ENCODE measurements at places on chromosomes 1 and 21.

GRCh38 chr21:27505516-27505915 is 538.6 kb upstream of the ADAMTS5 start:
- no peak for DNase-seq

DNA sequence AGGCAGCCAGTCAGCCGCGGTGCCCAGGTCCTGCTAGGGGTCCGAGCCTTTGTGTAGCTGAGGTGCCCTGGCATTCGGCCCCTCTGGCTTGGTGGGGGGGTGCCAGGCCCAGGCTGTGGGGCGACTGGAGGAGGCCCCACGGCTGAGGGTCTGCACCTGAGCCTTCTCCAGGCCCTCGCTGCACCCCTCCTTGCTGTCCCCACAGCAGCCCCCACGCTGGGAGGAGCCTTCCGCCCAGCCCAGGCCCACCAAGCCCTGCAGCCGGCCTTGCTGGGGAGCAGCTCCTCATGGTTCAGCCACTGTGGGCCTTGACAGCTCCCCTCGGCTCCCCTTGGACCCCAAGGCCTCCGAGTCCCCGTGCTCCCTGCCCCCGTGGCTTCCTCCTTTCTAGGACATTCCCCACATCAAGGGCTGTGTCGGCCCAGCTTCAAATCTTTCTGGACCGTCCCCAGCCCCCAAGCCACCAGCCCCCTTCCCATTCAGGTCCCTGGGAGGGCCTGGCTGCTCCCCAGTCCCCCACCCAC is 67.8 kb downstream of the MORN1 start:
- DNase-seq, result no peak

GRCh38 chr1:227707846-227708245 is 27.3 kb downstream of the JMJD4 start:
- DNase-seq, result no peak

DNA sequence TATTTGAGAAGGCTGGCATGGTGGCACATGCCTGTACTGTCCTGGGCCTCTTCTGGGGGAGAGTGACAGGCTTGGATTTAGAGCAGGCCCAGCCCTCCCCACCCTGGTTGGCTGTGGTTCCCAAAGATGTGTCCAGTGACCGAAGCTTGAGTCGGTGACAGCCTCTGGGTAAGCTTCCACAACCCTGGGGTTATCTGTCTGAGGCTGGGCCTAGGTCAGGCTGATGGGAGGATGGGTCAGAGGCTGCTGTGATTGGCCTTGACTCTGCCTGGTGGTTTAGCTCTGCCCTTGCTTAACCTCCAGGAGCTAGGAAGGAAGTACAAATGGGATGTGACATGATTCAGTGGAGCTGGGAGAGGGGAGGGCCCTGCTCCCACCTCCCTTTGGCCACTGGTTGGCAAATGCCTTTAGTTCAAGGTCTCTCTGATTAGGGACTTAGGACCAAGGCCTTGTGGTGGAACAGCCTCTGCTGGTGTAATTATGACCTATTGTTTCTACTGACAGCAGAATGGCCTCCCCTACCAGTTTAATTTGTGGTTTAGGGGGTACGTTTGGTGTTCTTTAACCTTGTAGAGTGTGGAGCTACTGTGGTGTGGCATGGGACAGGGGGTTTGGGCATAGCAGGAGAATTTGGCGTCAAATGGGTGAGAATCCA is 16.6 kb downstream of the NUDC start:
- DNase-seq, result no peak

DNA sequence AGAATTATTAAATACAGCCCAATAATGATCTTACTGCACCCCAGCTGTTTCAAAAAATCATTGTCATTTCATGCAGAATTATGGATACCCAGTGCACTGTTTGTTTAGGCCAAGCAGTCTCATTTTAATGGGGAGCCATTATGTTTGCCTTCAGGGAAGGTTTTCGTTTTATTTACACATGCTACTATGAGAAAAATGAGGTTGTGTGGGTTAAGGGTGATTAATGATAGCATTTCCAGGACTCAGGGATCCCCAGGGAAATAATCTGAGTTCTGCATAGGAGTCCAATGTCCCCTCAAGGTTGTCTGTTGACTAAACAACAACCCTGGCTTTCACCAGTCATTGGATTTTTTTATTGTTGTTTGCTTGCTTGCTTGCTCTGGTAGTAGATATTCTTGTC is 71.0 kb upstream of the ZP4 start:
- DNase-seq, result no peak

DNA sequence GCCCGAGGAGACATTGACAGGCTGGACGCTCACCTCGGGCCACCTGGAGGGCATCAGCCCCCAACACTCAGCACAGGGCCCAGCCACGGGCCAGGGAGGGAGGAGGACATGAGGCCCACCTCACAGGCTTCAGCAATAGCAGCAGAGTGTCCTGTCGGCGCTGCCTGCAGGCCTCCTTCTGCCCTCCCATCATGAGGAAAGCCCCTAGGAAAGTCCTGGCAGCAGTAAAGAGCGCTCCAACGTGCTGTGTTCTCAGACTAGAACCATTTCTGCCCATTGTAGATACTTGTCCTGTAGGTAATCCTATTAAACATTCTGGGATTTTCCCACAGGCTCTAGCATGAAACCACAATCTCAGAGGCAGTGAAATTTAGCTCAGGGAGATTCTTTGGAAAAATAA is 62.0 kb upstream of the GALNT2 start:
- DNase-seq, result no peak

DNA sequence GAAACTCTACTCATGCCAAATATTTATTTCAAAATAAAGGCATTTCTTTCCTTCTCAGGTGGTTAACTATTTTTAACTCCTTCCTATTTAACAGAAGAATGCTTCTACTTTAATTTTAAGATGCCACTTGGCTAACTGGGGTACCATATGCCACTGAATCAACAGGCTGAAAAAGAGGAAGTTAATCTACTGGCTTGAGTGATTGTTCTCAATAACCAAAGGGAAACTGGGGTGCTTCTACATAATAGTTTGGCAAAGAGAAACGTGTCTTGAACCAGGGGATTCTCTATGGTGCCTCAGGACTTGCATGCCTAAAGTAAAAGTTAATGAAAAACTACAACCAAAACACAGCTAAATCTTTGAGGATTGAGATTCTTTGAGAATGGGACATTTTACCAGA is 142.6 kb downstream of the DENND1B start:
- DNase-seq, result no peak

GRCh38 chr21:28522014-28522799 is 470.5 kb downstream of the LTN1 start:
- DNase-seq, result no peak

GRCh38 chr1:156705918-156706656 is 704 bp upstream of the CRABP2 start:
- no peak for DNase-seq

GRCh38 chr1:93681101-93681988 is at the start of gene BCAR3:
BCAR3 (minus strand) TSS chr1:93681837; CDS start chr1:93674930, 6,907 bp downstream.
- no peak for DNase-seq

DNA sequence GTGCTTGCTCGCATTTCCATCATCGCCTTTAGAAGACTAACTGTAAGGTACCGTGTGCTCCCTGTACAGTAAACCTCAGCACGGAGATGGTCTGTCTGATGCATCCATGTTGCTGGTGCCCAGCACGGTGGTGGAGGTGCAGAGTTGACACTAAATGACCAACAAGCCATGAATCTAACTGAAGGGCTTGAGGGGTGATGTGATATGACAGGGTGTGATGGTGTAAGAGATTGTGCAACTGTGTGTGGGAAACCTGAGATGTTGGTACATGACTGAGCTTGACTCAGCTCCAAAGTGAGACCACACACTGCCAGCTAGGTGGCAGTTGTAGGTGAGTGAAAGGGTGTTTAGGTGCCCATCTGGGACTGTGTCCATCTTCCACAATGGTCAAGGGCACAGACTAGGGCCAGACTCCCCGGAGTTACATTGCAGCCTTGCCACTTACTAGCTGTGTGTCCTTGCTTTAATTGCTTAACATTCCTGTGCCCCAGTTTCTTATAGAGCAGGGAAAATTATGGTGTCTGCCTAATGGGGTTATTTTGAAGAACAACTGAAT is 21.4 kb downstream of the SLC2A1 start:
- no peak for DNase-seq

DNA sequence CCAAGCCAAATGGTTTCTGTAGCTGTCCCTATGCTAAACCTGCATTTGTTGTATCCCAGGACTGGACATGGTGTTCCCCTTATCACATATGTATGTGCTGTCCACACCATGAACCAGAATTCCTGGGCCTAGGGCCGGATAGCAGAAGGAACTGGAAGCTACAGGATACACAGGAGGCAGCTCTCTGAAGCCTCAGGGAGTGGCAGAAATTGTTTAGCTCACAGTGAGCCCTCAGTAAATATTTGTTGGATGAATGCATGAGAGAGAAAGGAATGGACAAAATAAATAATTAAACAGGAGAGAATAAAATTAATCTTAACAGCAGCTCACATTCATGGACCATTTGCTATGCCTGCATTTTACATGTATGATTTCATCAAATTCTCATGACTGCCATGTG is 2.1 kb downstream of the NIPAL3 start:
- no peak for DNase-seq

DNA sequence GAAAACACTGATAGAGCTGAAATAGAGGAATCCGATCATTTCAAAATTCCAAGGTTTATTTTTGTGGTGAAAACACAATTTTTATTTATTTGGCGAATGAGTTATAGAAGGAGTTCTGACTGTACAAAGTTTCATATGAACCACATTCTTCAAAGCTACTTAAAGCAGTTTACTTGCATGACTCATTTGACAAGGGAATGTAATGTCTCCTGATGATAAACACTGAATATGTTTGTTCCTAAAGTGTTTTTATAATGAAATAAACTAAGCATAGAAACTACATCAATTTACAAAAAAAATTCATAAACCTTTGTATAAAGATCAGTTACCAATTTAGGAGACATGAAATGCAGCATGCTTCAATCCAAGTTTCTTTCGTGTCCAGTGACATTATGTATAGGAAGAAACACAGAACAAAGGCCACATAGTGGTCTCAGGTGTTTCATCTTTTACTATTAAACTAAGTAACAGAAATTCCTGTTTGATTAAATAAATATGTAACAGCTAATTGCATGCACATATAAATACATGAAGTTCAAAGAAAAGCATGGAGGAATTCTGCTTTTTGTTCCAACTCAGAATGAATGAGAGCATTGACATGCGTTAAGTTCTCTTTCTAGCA is 2.5 kb downstream of the PRKACB start:
- no peak for DNase-seq

- DNase-seq, result no peak
These were observed 287.5 kb upstream of the DAB1 start for GRCh38 chr1:57711326-57711725.

DNA sequence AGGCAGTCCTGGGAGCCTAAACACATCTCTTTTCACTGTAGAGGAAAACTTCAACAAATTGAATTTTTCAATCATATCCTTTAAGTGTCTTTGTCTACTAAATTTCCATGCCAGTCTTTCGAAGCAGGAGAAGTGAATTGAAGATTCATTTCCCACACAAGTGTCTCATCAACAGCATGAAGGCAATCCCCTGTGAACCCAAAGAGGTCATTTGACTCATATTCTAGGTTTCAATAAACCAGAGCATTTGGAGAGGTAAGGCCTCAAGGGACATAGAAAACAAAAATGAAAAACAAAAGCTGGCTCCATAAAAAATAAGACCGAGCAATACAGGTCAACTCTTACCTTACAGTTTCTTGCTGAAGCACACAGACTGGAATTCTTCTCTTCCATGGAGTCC is 94.1 kb upstream of the ATP1B1 start:
- no peak for DNase-seq
